ENCODE measurements at places on chromosomes 3 and 15.

- DNase-seq = no peak
Measured at GRCh38 chr3:172174513-172175253, 135.3 kb downstream of the FNDC3B start.

GRCh38 chr3:62712746-62713145 is 162.5 kb downstream of the CADPS start:
- no peak for DNase-seq

DNA sequence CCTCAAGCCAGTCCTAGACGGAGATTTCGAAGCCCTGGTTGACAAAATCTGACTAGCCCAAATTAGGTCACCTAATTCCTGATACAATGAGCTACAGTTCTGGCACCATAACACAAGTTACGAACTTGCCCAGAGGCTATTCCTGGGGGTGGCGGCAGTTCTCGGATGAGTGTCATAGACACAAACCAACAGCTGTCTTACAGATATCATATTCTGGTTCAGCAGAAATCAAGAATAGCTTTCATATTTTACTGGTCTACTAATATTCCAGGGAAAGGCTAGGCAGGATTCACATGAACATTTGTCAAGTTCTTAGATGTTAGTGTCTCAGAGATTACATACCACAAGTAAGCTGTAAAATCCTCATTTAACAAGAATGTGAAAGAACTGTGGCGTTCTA is 8.8 kb downstream of the ANAPC13 start:
- no peak for DNase-seq

- DNase-seq = no peak
Measured at GRCh38 chr3:148999806-149000205, 8.5 kb downstream of the GYG1 start.

GRCh38 chr3:54819946-54820345 is 107.9 kb downstream of the LRTM1 start:
- no peak for DNase-seq

GRCh38 chr3:28399206-28399605 is 50.6 kb upstream of the AZI2 start:
- no peak for DNase-seq
